Natural killer cell treated with Interleukin-12 subunit alpha and Interleukin-12 subunit beta and Interleukin-15 and Interleukin-18, amount 100 ng/mL, for 72 hours (primary cell): ENCODE measurements at places on chromosomes 7 and 10. TPM values are rescaled to one million over a fixed set of nuclear protein-coding genes. Genes with fewer than 3 reads are reported as not detected.

- DNase-seq, result no peak
Measured at GRCh38 chr10:20765066-20765465, 132.0 kb downstream of the NEBL start.

DNA sequence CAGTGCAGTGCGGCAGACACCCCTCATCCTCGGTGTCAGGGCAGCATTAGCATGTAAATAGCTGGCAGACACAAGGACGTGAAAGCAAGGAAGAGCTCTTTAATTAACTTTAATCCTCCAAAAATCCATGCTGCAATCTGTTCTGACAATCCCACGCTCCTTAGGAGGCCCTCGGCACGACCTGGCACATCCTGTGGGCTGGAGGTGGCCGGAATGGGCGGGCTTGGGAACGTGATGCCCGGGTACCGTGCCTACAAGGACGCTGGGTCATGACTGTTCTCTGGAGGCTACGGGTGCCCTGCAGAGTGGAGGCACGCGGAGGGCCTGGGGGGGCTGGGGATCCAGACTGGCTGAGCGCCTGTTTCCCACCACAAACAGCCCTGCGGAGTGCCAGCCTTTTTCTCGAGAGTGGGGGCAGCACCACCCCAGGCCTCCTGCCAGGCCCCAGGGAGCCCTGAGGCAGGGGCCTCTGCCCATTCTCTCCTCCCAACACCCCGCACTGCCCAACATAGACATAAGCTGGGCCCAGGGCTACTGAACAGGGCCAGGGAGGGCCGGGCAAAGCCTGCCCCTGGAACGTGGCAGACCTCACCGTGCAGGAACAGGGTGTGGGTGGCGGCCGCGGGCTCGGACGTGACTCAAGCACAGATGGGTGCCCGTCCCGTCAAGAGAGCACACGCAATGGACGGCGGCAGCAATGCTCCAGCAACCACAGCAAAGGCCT lies 189.3 kb downstream of the MAD1L1 start:
- peak; percentile 56 for DNase-seq

DNA sequence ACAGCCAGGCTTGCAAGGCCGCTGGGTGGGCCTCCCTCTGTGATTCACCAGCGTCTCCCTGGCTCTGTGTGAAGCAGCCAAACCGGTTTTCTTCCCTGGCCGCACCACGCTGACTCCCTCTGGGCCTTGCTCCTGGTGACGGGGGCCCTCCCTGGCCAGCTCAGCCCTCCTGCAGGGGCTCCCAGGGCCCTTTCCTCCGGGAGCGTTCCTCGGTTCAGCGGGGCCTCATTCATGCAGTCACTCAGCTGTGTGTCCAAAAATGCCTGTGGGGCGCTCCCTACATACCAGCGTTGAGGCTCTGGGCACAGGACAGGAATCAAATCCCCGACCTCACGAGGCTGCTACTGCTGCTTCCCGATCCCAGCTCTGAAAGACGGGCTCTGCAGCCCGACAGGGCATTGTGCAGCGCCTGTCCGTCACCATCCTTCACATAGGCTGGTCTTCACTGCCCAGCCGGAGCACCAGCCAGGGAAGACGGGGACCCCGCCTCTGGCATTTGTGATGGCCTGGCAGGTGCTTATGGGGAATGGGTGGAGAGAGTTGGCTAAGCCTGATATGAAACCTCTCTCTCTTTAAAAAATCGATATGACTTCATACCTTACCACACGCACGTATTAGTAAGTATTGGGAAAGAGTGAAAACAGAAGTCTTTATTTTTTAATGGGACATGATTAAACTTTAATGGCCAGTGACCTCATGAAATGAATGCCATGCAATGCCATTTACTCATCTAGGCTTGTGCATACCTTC lies 110.0 kb upstream of the SHH start:
- DNase-seq, result no peak

- DNase-seq, result no peak
Measured at GRCh38 chr10:35661236-35661635, 19.1 kb upstream of the FZD8 start.

- DNase-seq, result no peak
Measured at GRCh38 chr7:27576360-27576944, 86.2 kb downstream of the HIBADH start.

- DNase-seq, result no peak
Measured at GRCh38 chr10:112490545-112490944, 43.5 kb downstream of the VTI1A start.

DNA sequence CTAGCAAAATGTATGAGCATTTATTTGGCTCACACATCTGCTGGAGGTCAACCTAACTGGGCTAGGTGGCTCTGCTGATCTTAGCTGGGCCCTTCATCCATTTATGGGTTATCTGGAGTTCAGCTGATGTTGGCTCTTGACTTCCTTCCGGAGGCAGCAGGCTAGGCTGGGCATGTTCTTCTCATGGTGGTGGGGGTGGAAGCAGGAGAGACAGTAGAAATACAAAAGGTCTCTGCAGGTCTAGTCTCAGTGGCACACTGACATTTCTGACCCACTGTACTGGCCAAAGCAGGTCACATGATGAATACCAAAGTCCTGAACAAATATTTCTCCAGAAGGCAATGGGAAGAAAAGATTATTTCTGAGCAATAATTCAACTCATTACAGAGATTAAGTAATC lies 334.6 kb downstream of the CRPPA start:
- DNase-seq, result no peak

DNA sequence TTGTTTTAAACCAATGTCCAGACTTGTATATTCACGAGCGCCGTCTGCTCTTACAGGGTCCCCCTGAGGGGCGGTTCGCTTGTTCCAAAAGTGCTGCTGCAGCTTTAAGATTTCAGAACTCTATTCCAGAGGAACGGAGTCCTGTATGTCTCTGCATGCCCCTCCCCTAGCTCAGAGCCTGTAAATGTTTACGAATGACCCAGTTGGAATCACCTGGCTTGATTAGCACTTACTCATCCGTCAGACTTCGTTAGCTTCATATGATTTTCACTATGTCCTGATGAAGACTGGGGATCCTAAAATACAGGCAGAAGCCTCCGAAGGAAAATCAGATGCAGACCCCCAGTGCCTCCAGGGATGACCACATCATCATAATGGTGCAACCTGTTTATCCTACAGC lies 4.5 kb upstream of the CHST15 start:
- DNase-seq, result no peak

CCDC136 gene
- total RNA-seq, result 15.1 TPM

- no peak for DNase-seq
Measured at GRCh38 chr7:43771128-43771527, 12.6 kb downstream of the BLVRA start.

DNA sequence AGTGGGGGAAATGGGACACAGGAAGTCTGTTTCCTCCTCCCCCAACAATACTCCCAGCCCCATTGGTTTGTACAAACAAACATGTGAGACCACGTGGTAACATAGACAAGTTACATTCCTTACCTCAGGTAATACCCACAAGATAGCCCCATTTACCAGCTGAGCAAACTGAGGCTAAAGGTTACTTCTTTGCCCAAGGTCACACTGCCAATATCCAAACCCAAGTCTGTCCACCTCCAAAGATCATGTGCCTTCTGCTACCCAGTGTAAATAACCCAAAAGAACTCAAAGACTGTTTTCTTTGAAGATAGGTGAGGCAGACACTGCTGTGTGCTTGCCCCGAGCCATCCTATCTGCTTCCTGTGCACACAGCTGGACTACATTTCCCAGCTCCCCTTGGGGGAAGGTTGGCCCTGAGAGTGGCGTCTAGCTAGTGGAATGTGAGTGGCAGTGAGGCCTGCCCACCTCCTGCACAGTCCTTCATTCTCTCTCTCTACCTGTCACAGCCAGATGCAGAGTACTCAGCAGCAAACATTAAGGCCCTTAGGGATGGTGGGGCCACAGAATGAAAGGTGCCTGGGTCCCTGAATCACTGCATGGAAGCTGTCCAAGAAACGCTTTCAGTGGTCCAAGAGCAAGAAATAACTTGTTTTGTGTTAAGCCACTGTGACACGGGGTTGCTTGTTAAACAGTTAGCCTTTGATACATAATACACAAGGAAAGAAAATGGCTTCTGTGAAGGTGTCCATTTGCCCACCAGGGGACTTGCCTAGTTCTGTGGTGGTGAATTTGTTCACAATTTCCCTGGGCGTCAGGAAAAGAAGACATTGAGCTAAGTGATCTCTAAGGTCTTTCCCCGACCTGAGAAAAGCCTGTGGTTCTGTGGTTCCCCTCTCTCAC lies 257.7 kb upstream of the NFE2L3 start:
- DNase-seq, result no peak
